ENCODE measurements at places on chromosomes 7 and 10.

- DNase-seq: no peak
Observed at GRCh38 chr7:77579797-77580196, 42.7 kb downstream of the PTPN12 start.

DNA sequence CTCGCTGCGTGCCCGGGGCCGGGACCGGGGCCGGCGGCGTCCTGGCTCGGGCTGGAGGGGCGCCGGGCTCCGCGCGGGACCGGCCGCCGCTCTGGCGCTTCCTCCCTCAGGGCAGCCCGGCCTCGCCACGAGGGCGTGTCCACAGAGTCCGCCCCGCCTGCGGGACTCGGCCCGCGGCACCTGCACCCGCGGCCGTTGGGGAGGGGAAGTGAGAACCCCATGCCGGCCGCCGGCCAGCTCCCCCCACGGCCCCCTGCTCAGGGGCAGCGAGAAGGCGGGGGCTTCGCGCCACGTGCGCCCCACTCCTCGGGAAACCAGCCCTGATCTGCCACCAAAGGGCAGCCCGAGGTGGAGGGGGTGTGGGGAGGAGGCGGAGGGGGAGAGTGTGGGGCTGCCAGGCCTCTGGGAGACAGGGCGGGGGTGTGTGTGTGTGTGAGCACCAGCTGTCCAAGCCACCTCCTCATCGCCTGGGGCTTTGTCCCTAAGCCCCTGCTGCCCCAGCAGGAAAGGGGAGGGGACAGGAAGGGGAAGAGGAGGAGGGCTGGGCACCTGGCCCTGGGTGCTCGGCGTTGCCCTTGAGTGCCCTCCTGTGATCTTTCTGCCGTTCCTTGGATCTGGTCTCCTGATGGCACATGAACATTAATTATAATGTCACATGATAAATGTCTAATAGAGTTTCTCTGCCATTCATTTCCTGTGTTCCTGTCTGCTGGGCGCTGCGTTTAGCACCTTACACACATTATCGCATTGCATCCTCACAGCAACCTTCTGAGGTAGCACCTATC, at the start of gene PIK3AP1:
TSS of gene PIK3AP1 (minus strand) at position 93 of the 785 bp plus-strand sequence. CDS start 120 bp downstream, outside the sequence.
- DNase-seq: peak; percentile 8

DNA sequence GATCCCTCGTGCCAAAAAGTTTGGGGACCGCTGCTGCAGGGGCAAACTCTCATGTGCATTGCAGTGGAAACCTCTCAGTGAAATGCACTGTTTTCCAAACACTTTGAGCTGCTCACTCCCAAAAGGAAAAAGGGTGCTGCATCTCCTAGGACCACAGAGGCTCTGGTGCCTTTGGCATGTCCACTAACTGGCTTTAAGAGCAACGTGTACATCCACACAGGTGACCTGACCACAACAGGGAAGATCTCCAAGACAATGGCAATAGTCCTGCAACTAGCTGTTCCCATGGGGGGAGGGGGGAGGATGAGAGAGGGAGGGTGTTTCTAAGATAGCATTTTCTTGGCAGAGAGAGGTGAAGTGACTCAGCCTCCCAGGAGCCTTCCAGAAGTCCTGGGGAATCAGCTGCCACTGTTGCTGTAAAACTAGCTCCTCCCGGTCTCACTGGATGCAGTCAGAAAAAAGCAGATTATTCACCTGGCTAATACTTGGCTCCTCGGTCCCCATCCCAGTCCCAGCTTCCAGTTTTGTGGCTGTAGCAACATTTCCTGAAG, 181.7 kb downstream of the HECW1 start:
- DNase-seq: no peak

GRCh38 chr7:39365751-39366295, 200.4 kb upstream of the YAE1 start:
- no peak for DNase-seq

DNA sequence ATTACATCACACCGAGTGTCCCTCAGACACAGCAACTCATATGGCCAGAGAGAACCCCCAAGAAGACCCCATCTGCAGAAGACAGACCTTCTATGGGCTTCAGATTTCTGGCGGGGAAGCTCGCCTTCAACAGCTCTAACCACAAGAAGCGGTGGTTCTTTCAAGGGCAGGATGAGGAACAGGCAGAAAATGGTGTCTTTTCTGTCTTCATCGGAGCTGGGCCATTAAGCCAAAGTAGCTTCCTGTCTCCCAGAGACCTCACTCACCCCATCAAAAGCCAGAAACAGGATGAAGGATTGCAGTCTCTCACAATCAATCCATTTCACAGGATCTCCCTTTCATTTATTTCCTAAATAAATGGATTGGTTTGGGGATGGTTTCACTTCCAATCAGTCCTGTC, 149.1 kb downstream of the HERPUD2 start:
- no peak for DNase-seq

All from T-helper 1 cell (primary cell).